ENCODE measurements at places on chromosomes 3 and 15.

DNA sequence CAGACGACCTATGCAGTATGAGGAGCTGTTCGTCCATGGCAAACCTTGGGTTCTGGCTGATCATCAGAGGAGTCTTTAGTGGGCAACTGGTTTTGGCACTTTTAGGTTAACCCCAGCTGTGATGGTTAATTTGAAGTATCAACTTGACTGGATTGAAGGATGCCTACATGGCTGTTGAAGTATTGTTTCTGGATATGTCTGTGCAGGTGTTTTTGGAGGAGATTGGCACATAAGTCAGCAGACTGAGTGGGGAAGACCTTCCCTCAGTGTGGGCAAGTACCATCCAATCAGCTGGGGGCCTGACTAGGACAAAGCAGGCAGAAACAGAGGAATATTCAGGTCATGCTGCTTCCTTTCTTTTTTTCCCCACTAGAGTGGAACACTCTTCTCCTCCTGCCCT lies 284.1 kb downstream of the NFKBIZ start:
- no peak for DNase-seq

DNA sequence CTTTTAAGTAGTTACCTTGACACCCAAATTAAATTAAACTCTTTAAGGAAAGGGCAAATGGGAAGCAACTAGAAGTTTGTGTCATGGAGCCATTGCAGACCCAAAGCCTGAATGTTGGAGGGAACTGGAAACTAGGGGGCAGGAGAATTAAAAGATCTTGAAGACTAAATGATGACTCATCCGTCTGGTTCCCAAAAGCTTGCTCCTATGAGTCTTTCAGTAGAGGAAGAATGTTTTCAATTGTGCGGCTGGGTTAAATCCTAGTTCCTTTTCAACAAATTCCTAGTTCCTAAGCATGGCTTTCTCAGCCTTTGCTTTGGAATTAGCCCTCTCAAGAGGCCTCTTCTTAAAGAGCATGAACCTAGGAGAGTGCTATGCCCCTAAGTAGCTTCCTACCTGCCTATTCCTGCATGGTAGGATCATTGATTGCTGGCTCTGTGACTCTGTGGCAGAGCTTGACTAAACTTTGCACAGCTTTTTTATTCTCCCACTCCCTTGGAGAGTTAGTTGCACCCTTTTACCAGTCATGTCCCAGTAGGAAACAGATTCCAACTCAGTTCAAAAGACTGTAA lies 17.7 kb downstream of the CLEC3B start:
- no peak for DNase-seq

DNA sequence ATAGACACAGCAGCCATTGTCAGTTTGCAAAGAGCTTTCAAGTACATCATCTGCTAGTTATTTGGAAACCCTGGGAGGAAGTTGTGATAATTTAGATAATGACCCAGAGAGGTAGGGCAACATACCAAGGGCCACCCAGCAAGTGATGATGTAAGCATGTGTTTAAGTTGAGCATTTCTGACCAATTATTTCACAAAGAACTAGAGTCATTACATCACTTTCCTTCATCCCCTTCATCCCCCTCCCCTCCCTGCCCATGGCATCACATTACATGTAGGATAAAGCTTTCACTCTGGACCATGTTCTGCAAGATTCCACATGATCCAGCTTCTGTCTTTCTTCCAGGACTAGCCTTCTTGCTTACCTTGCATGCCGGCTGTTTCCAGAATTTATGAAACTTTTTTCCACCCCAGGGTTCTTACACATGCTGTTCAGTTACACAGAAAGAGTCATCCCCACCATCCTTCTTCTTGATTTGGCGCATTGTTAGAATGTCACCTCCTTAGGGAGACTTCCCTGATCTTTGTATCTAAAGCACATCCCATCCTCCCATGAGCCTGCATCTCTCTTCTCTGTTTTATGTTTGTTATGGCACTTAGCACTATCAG lies 71.3 kb downstream of the PTPRG start:
- no peak for DNase-seq

DNA sequence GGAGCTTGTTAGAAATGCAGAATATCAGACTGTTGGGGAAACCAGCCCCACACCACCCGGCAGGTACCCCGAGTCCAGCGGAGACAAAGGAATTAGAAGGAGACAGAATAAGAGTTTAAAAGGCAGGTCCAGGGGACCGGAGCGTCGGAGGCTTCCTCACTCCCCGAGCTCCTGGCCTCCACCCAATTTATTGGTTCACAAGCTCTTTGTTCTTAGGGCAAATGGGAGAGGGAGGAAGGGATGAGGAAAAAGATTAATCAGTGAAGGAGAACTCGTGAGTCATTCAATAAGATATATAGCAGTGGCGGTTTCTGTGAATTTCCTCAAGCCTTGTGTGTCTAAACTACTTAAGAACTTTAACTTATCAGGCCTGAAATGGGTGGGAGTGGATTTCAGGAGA lies 32.1 kb upstream of the WDR72 start:
- DNase-seq: no peak

GRCh38 chr15:63379492-63380150 lies 2.0 kb downstream of the CA12 start:
- no peak for DNase-seq

DNA sequence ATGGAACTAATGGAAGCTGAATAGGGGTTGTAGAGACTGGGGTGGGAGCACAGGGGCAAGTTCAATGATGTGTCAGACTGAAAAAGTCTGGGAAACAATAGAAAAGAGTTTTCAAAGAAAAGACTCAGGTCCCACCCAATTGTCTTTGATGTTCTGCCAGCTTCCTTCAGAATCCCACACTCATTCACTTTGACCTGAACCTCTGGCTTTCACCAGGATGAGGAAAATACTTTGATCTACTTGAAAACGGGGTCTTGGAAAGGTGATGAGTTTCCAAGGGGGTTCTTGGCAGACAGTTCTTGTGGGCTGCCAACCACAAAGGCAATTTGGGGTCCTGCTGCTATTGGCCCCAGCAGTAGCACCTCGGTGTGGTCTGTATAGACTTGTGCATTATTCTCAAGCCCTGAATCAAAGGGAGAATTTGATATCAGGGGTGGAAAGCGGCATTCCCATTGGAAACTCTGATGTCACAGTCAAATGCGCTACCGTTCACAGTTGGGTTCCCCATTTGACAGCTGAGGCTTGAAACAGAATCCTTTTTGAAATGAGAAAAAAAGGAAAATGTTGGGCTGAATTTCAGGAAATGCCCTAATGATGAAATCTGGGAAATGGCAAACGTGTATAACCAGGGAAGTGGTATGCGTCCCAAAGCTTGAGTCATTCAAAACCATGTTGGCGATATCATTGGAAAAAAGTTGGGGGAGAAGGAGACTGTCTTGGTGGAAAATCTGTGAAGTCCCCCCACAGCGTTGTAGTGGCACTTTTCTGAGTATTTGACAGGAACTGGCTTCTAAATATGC lies 229.2 kb upstream of the LRTM1 start:
- DNase-seq: no peak

DNA sequence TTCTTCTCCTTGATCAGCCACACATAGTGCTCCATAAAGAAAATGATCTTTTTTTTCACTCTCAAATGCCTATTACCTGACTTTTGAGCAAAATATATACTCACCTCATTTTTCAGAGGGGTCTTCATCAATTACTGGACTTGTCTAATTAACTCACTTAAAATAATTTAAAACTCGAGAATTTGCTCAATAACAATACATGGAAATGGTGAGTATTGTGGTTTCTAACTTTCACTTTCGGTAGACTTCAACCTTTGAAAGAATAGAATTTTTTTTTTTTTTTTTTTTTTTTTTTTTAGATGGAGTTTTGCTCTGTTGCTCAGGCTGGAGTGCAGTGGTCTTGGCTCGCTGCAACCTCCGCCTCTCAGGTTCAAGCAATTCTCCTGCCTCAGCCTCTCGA lies 17.7 kb upstream of the EPHB1 start:
- no peak for DNase-seq

GRCh38 chr3:112773864-112774263 lies 72.8 kb downstream of the CD200R1L start:
- no peak for DNase-seq

DNA sequence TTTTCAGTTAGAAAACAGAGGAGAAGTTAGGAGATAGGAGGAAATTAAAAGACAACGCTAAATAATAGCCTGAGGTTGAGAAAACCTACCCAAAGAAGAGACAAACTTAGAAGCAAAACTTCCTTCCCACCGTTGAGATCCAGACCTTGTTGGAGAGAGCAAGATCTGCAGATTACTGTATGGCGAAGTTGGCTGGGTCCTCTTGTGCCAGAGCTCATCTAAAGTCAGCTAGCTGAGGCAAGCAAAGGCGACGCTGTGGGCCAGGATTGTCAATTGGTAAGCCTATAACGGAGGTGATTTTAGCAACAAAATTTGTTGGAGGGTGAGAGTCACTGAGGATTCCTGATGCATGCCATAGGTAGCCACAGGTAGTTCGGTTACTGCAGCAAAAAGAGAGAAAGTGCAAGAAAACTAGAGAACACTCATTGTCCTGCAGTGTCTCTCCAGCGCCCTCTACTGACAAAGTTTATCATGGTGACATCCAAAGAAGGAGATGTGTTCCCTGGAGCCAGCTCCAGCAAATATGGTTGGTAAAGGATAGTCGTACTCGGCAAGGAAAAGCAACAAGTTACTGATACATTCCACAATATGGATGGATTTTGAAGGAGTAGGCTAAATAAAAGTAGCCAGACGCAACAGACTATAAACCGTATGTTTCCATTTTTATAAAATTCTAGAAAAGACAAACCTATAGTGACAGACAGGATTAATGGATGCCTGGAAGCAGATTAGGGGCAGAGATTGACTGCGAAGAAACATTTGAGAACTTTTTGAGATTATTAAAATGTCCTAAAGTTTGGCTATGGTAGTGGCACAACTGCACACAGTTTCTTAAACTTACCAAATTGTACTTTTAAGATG lies 9.8 kb upstream of the OR5K4 start:
- DNase-seq: no peak

- no peak for DNase-seq
Observed at GRCh38 chr3:188174317-188175044, 20.5 kb downstream of the LPP start.

- DNase-seq: no peak
Observed at GRCh38 chr15:62935300-62936081, 107.1 kb upstream of the TPM1 start.

DNA sequence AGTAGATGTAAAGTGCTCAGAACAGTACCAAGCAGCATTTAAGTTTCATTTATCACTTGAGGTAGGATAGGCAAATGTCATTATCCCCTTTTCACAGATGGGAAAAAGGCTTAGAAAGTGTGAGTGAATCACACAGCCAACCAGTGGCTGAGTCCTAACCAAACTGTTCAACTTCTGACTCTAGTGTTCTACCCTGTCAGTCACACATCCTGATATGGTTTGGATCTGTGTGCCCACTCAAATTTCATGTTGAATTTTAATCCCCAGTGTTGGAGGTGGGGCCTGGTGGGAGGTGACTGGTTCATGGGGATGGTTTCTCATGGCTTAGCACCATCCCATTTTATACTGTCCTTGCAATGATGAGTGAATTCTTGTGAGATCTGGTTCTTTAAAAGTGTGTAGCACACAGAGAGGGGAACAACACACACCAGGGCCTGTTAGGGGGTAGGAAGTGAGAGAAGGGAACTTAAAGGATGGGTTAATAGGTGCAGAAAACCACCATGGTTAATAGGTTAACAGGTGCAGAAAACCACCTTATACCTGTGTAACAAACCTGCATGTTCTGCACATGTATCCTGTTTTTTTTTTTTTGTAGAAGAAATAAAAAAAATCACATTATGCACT lies 304.7 kb downstream of the SUCLG2 start:
- no peak for DNase-seq

DNA sequence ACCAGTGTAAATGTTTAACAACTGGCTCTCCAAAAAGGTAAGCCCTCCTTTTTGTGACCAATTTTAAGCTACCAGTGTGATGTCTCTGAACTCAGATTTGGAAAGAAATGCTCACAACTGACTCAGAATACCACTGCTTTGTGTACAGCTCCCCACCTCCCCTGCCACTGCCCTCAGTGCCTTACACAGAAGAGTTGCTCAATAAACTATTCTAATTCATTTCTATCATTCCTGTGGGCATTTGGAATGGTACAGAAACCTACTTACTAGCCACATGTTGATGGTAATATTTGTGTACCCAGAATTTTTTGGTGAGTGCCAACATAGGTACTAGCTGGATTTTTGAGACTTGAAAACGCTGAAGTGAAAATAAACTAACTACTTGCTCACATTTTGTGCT lies 16.0 kb downstream of the LRRN1 start:
- DNase-seq: no peak

DNA sequence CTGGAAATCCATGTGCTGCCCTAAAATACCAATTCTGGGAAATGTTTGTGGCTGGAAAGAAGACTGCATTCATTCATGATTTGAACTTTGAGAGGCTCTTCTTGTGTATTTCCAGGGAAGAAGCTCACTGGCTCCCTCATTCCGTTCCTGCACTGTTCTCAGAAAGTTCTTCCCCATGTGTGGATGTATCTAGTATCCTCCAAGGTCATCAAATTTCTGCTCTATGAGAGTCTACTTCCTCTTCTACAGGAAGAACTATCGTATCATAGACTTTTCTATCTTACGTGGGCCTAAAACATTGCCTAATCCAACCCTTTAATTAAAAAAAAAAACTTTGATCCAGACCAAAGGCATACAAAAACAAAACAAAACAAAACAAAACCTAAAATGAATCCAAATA lies 2.9 kb downstream of the CCR3 start:
- no peak for DNase-seq

DNA sequence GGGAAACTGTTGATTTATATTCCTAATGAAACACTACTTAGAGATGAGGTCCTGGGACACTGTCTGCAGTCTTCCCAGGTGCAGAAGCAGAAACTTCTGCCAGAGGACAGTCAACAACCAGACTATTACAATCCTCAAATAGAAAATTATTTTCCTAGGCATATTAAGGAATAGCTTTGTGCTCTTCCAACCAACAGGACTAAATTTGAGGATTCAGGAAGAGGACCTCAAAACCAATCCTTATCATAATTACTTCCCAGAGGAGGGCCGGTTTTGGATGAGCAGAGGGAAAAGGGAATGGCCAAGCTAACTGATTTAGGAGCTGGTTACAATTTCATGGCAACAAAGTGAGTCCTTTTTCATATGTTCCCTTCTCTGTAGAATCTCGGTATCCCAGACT lies 21.0 kb downstream of the ALDH1A2 start:
- no peak for DNase-seq

- DNase-seq: no peak
Observed at GRCh38 chr3:21803604-21804003, 52.6 kb upstream of the ZNF385D start.

DNA sequence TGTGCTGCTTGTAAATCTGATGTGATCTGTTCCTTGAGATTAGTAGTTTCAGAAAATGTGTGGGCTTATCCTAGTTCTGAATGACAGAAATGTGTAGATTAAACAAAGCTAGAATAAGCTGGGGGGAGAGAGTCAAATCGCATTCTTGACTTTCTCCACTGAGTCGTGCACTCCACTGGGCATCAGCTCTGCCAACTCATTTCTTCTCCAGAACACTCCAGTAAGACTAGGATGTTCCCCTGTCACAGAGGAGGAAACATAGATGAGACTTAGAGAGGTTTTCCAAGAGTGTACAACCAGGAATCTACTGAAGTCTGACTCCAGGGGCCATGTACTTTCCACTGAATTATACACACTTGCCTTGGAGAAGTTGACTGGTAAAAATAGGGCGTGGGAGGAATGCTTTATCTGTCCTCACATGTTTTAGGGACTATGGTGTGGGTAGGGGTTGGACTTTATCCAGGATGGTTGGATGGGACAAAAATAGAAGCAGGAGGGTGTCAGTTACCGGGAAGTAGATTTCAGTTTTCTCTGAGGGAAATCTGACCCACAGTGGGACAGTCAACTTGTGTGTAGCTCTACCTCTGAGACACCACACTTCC lies 298.2 kb downstream of the UBE2E2 start:
- no peak for DNase-seq
